ENCODE measurements at places on chromosomes 5 and 9.

- no peak for DNase-seq
Observed at GRCh38 chr5:142527234-142527633, 158.7 kb downstream of the FGF1 start.

DNA sequence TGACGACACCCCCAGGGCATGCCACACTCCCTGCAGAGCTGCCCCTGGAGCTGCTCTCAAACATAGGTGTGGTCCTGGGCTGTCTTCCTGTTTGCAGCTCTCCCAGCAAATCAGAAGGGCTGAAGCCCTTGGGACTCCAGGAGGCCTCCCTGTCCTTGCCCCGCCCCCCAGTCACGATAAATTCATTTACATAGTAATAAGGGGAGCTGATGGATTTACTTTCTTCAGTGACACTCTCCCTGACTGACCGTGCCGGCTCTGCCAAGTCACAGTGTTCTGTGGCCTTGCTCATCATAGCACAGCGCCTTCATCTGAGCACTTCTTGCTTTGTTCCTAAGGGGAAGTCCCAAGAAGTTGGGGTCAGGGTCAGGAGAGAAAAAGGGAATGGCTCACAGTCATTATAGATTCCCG, 121.4 kb downstream of the ENC1 start:
- no peak for DNase-seq

- DNase-seq = no peak
Observed at GRCh38 chr9:35538361-35539234, 48.7 kb downstream of the RUSC2 start.

DNA sequence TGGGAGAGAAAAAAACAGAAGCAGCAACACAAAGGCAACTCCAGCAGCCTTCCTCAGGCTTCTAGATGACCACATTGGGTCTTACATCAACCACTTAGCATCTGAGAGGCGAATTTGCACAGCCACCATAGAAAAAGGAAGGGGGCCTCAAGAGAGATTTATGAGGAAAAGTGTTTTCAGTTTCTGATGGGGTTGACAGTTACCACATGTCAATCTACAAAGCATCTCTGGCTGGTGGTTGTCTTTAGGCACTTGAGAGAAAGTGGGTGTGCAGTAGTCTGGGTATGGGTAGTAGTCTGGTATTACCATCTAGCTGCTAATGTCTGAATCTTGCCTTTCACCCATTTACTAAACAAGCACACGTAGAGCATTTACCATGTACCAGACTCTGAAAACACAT, 137.5 kb downstream of the BAAT start:
- DNase-seq = no peak

- DNase-seq = no peak
Observed at GRCh38 chr5:10227379-10227778, 22.3 kb downstream of the ATPSCKMT start.

GRCh38 chr9:97978371-97979130, 4.6 kb upstream of the ANP32B start:
- DNase-seq = no peak

GRCh38 chr9:120289990-120290975, 289.7 kb downstream of the CDK5RAP2 start:
- DNase-seq = no peak
